ENCODE measurements at places on chromosomes 4 and X.

- no peak for DNase-seq
Observed at GRCh38 chrX:31969714-31970113, 897.9 kb upstream of the FTHL17 start.

DNA sequence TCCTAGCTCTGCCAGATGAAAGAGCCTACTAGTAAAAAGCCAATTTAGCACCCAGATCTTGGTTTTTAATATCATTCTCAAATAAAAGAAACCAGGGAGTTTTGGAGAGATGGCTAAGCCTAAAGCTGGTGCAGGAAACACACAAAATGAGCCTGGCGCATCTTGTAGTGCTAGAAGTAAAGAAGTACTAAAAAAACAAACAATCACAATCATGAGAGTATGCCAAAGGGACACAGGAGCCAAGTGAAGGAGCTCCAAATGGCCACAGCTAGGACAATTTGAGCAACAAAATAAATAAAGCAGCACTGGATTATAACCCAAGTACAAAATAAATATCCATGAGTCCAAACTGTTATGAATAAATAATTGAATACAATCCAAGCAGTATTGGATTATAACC is 37.8 kb upstream of the HCCS start:
- no peak for DNase-seq

GRCh38 chrX:112961981-112962380 is 121.3 kb upstream of the AMOT start:
- DNase-seq = peak; percentile 5

GRCh38 chr4:139826426-139826825 is 160.8 kb downstream of the MGST2 start:
- DNase-seq = no peak

DNA sequence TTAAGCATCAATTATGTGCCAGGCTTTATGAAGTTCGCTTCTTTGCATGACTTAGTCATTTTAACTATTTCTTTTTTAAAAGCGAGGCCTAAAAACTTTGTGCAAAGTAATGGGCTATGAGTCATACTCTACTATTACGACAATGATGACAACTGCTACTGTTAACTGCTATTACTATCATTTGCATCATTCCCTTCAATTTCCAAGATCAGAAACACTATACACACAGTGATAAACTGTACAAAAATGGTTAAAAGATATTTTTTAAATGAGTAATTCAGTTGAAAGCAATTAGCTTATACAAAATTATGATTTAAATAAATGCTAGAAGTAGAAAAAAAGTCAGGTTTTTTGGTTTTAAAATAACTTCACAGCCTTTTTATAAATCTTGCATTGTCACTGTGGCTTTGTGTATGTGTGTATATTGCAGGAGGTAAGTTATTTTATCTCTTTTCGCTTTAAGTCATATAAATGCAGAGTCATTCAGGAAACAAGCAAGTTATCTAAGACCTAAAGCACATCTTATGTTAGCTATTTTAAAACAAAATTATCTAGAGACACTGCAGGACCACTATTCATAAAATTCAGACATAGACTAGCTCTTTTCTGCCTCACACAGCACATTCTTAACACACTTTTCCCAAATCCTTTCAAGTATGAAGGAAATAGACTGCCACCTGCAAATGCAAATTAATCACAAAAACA is 18.5 kb upstream of the CXCL3 start:
- peak; percentile 89 for DNase-seq

GRCh38 chr4:176540814-176541213 is 221.0 kb downstream of the SPCS3 start:
- DNase-seq = no peak

- DNase-seq = no peak
Observed at GRCh38 chr4:112379306-112379705, 82.1 kb downstream of the ALPK1 start.

GRCh38 chr4:7442574-7443162 is 7.9 kb upstream of the PSAPL1 start:
- no peak for DNase-seq

GRCh38 chrX:40449956-40450706 is 130.6 kb upstream of the ATP6AP2 start:
- DNase-seq = no peak

DNA sequence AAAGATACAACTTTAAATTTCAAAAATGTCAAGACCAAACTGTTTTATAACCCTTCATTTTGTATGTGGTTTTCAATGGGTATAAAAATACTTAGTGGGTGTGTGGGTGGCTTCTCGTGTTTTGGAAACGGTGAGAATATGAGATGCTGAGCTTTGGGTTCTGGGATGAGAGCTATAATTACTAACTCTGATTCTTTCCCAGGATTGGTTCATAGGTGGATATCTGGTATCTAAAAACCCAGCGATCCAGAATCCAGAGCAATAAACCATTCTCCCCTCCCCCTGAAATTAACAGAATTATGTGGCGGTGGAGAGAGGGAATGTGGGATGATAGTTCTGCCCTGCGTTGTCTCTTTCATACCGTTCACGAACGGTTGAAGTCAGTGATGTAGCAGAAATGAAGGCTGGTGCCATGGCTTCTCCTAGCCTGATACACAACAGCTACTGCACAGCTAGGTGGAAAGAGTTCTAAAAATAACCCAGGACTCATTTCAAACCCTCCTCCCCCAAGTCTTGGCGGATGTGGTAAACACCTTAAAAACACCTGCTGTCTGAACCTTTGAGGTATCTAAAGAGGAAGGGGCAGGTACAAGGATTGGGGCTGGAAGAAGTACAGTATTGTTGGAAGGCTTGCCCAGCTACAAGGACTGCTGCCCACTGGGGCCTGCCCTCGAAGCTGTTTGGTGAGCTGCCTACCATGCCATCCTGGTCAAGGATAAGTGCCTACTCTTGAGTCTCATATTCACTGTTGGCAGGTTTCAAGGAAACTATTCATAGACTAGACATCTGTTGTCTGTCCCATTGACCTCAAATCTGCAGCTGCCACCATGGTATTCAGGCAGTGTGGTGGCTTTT is 44.5 kb downstream of the SEPTIN11 start:
- DNase-seq = peak; percentile 55

GRCh38 chr4:142353149-142353738 is 492.9 kb downstream of the INPP4B start:
- DNase-seq = peak; percentile 85

DNA sequence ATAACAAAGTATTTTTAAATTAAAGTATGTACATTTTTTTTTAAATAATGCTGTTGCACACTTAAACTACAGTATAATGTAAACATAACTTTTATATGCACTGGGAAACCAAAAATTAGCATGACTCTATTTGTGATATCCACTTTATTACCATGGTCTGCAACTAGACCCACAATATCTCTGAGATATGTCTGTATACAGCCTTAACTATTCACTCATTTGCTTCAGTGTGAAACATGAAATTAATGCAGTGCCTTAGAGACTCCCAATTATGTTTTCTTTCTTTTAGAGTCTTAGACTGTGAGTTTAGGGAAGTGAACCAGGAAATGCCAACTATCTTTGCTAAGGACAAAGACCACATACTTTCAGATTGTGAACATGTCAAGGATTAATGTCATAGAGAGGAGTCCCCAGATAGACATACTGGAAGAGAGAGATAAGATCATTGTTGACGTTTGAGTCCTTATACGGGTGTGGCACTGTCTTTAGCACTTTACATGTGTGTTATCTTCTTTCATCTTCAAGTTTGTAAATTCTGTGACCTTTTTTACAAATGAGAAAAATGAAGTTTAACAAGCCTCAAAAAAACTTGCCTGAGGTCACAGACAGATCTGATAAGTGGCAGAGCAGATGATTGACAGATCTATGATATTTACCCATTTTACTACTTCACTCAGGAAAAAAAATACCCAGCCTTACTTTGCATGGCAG is 23.2 kb downstream of the CXorf58 start:
- DNase-seq = no peak

DNA sequence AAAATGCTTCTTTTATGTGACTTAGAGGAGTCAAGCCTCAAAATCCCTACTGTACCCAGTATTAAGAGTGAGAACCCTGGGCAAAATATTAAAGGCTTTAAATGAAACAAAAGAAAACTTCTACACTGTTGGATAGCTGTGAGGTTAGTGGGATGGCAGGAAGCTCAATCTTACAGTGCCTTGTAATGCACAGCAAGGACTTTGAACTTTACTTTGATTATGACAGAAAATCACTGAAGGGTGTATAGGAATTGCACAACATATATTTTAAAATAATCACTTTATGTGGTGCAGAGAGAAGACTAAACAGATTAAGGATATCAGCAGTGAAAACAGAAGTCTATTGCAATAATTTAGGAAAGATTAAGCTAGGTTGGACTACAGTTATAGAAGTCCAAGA is 1333.4 kb downstream of the ADGRL3 start:
- no peak for DNase-seq

GRCh38 chrX:48827654-48827968 is 1.3 kb downstream of the ERAS start:
- no peak for DNase-seq

- DNase-seq = no peak
Observed at GRCh38 chrX:131778269-131779218, 234.7 kb downstream of the OR13H1 start.

GRCh38 chrX:53440621-53441517 is 6.7 kb upstream of the HSD17B10 start:
- peak; percentile 53 for DNase-seq

DNA sequence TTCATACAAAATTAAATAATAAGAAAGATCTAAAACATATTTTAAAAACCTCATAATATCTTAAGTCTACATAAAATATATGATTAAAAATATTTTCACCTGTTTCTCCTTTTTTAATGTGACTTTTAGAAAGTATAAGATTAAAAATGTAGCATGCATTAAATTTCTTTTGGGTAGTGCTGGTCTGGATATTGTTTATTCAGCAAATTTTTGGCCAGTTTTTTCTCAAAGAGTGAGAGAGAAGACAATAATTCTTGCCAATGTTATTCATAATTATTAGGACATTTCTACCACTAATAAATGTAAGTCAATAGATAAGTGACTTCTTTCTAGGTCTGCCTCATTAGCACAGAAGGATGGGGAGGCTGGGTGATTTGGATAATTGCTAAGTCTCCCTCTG is 14.1 kb downstream of the MAGEB1 start:
- DNase-seq = no peak

- peak; percentile 31 for DNase-seq
Observed at GRCh38 chrX:48896611-48897011, 957 bp downstream of the TIMM17B start.

DNA sequence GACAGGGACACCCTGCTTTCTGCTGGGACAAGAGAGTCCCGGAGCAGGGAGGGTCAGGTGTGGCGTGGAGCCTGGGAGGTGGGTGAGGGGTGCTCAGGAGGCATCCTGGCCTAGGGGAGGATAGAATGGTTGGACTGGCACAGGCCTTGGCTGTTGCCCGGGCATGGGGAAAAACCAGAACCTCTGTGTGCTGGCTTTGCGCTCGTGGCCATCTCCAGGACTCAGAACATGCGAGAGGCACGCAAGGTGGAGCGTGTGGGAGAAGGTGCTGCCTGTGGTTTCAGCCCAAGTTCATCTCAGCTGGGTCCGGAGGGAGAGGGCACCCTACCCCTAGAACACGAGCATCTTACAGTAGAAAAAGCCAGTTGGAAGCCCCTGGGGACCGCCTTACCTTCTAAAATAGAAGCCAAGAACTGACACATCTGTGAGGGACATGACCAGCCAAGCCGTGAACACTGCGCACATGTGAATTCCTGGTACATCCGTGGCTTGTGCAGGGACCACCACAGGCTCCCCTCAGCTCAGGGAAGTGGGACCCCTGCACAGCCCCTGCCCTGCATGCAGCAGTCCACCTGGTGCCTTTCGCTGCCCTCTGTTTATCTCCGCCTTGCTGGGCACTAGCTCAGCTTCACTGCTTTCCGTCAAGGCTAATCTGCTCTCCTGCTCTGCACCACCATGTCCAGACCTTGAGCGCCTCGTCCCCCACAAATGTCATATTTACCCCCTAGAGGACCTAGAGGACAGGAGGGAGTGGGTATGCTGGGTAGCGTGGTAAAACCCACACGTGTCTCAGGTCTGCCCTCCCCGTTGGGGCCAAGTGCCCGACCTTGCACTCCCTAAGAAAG is 13.5 kb downstream of the MSANTD1 start:
- DNase-seq = no peak

GRCh38 chr4:176209535-176209934 is 14.2 kb upstream of the SPATA4 start:
- no peak for DNase-seq

DNA sequence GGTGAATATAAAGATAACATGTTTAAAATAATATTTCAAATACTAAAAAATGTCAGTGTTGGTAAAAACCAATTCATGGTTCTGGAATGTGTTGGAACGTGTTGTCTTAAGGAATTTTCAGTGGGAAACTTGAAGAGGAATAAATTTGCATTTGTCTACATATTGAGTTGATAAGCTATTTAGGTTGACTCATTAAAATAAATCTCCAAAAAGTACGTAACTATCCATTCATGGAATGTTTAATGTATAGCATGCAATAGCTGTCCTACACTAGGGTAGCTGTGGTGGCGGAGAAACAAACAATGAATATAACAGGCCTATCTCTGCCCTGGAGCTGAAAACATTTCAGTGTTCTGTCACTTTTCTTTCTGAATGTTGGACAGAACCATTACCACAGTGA is 20.3 kb downstream of the SHISA3 start:
- DNase-seq = no peak

DNA sequence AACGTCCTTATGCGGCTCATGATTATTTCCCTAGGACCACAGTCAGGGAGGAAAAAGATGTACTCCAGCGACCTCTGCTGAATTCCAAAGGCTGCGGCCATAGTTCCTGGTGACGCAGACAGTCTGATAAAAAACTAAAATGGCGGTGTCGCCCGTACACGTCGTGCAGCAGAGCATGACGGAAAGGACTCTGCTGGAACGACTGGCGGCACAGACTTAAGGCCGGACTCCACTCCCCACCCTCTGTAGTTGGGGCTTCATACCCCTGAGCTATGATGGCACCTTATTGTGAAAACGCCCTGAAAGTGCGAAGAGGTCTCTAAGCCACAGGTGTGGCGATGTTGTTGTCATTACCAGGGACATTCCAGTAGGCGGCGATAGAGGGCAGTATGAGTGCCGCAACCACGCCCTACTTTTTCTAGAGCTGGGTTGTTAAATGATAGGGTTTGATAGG is 90.0 kb upstream of the EDA2R start:
- peak; percentile 71 for DNase-seq

Measured in AG10803 (cell line).